ENCODE measurements at places on chromosomes 4 and X.

- no peak for DNase-seq
Measured at GRCh38 chrX:136911253-136911652, 30.7 kb upstream of the RBMX start.

DNA sequence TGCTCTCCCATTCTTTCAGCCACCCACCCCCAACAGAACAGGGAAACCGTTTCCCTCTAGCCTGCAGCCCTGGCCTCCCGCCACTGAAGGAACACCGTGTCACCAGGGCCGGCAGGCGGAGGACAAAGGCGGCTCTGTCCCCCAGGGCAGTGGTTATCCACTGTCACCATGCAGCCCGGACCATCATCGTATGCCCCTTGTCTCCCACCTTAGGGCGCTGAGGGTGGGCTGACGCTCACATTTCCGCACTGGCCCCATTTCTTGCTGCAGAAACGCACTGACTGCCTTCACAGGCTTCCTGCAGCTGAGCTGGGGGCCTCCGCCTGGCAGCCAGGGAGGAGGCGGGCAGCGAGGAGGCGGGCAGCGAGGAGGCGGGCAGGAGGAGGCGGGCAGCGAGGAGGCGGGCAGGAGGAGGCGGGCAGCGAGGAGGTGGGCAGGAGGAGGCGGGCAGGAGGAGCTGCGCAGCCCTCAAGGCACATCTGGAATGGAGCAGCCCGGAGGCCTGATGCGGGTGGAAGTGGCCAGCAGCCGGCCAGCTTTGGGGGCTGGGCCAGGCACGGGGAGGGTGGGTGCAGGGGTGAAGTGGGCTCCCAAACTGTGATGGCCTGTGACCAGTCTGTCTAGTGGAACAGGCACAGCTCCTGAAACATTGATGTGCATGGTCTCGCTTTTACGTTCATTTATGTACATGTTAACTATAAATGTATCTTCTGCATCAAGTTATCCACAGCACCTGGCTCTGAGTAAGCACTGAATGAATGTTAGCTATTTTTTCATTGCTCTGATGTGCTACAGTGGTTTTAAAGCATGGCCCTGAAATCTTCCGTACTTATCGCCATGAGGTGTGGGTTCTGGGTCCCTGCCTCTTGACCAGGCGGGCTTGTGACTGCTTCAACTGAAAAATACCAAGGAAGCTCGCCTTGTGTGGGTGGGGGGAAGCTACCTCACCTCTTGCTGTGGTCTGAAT lies 20.6 kb upstream of the KIAA0232 start:
- DNase-seq: no peak

DNA sequence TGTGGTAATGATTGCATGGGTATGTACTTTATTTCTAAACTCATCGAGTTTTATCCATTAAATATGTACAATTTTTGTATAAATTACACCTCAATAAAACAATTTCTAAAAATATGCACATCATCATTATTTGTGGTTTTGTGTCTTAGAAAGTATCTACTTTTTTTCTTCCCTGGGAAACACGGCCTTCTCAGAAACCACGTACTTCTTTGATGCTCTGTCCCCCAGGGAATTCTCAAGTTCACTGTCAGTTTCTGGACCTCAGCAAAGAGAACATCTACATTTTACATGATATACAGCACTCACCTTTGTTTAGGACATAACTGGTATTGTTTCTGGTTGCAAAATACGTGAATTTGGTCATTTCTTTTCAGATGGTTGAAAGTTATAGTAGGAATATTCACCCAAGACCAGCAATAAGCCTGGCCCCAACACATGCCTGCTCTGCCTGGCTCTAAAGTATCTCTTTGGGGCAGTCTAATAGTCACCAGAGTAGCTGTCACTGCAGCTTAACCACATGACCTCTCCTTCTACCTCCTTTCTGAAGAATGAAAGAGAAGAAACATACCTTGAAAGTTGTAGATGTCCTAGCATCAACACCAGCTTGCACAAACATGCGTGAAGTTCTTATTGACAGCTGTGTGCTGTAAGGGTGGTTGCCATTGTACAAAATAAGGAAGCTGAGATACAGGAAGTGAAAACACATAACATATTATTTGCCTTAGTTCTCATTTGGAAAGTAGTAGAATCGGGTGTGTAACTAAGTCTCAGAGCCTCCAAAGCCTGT lies 48.4 kb upstream of the SPANXN4 start:
- no peak for DNase-seq

GRCh38 chr4:125703443-125703842 lies 388.7 kb downstream of the FAT4 start:
- DNase-seq: no peak

DNA sequence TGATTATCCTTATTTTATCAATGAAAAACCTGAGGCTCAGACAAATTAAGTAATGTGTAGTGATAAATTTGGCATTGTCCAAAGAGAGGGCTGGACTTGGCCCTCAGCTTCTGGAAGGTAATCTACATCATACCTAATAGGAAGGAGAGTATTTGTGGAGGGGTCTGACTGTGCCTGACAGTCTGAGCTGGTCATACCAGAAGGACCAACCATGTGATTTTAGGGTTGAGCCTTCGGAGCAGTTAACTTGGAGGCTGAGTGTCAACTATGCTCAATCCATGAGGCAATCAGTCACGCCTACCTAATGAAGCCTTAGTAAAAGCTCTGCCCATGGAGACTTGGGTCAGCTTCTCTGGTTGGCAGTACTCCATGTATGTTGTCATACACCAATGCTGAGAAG lies 136.4 kb downstream of the CPE start:
- no peak for DNase-seq

GRCh38 chr4:179595671-179596410 lies 2153.6 kb upstream of the AGA start:
- DNase-seq: no peak

DNA sequence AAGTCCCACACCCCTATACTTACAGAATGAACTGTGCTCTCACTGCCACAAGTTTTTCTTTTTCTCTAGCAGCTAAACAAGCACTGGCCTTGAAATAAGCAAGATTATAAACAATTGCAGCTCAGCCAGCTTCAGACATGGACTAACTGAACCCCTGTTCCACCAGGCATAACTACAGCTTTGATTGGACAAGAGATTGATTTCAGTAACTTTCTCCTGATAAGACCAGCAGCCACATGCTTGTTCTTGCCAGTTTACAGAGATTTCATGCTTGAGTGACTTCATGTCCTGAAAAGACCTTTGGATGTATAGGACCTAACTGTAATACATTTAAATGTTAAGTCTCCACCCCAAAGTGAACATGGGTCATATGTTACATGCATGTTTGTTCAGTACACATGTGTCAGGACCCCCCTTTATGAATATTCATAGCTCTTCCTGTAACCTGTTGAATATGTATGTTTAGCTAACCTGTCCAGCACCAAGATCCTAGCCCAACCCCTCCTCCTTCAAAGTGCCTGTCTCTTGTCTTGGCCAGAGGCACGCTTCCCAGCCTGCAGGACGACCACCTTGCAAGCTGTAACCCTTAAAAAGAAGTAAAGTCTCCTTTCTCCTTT lies 27.9 kb downstream of the ZNF275 start:
- no peak for DNase-seq

GRCh38 chr4:183326853-183327252 lies 4.6 kb upstream of the CLDN24 start:
- DNase-seq: no peak

DNA sequence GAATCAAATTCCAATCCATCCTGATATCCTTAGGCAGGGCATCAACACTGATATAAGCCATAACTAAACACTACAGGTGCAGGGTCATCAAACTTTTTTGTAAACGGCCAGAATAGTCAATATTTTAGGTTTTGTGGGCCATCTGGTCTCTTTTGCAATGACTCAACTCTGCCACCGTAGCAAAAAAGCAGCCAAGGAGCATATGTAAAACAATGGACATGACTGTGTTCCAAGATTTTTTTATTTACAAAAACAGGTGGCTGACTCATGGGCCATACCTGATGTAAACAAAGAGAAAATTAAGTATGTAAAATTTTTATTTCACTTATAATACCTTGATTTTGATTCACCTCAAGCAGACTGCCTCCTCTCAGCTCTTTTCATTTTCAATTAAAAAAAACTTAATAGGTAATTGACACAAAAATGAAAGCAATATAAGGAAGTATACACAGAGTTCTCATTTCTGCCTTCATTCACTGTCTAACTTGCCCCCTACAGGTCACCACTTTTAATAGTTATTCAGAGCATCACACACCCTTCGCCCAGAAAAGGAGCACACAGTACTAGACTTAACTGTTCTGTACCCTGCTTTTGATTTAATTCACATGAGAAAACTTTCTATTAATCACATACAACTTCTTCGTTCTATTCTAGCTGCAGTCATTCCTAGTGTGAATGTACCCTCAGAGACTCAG lies 35.3 kb upstream of the GPM6B start:
- DNase-seq: no peak

DNA sequence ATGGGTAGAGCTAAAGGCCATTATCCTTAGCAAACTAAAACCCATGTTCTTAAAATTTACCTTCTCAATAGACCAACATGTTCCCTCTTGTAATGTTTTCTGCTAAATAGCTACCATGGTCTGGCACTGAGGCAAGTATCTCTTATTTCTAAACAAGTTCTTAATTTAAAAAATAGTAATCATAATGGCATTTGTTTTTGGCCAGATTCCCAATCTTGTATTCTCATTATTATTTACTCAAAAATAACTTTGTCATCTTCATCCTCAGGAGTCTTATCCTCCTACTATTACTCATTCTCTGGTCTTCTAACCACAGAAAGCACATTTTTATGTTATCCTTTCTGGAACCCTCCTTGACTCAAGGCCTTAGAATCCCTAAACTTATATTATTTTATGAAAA lies 931.2 kb downstream of the CCSER1 start:
- DNase-seq: peak; percentile 66

GRCh38 chr4:186820391-186820891 lies 96.8 kb upstream of the FAT1 start:
- no peak for DNase-seq

DNA sequence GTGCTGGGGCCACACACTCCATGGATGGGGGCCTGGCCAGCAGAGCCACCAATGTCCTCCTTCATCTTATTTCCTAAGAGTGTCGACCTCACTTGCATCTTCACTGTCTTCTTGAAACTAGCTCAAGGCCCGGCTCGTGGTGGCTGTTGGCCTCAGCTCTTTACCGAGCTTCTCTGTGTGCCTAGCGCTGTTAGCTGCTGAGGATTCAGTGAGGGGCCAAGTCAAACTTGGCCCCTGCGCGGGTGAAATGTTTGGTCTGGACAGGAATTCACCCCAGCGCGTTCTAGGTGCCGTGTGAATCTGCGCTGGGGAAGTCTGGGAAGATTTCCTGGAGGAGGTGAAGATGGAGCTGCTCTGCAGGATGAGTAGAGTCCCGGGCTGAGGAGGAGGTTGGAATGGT lies 8.5 kb downstream of the SORCS2 start:
- DNase-seq: no peak

DNA sequence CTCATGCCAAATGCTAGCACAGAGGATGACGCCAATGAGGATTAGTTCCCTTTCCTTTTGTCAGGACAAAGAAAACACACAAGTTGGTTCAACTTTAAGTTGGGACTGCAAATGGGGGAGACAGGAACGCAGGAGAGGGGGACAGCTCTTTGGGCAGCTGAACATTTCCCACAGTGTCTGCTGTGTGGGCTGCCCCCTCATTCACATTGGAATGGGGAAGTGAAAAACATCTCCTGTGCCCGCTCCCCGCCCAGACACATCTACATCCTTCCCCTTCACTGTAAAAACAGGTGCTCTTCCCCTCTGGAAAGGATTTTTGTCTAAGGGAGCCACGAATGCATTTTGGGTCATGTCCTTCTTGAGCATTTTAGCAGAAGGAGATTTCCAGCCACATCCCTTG lies 44.5 kb upstream of the TBC1D9 start:
- DNase-seq: no peak

GRCh38 chr4:157804986-157805385 lies 367.8 kb downstream of the GASK1B start:
- no peak for DNase-seq

- no peak for DNase-seq
Measured at GRCh38 chrX:10884246-10884645, 226.9 kb upstream of the HCCS start.

DNA sequence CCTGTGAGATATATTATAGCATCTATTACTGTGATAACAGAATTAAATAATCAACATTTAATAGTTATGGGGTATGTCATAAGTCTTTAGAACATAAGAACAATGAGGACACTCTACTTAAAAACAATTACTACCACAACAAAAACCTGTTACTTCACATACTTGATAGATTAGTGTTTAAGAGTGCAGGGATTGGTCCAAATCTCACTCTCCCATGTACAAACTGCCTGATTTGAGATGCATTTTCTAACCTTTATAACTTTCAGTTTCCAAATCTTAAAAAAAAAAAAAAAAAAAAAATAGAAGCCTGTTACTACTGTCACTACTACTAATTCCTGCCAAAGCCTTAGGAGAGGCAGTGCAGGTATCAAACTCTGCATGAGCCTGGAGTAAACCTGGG lies 5.6 kb downstream of the PCDH18 start:
- no peak for DNase-seq

DNA sequence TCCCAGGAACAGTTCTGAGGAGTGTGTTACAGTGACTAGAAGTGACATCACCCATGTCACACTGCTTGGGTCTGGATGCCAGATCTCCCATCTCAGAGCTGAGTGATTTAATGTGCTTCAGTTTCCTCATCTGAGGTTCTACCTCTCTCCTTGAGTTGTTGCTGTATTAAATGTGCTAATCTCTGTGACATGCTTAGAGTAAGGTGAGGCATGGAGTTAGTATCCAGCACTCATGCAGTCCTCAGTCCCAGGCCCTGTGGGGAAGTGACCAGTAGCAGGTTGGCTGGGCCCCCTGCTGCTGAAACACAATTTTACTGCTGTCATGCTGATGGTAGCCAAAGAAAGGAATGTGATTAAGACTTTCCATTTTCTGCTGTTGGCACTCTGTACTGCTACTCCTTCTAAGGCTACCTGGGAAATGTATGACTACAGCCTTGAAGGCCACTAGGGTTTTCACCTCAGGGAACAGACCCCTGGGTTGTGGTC lies 639.6 kb downstream of the MID1IP1 start:
- no peak for DNase-seq

- no peak for DNase-seq
Measured at GRCh38 chr4:152304220-152304619, 231.7 kb downstream of the FBXW7 start.

- no peak for DNase-seq
Measured at GRCh38 chrX:155112171-155112570, 40.9 kb downstream of the BRCC3 start.

DNA sequence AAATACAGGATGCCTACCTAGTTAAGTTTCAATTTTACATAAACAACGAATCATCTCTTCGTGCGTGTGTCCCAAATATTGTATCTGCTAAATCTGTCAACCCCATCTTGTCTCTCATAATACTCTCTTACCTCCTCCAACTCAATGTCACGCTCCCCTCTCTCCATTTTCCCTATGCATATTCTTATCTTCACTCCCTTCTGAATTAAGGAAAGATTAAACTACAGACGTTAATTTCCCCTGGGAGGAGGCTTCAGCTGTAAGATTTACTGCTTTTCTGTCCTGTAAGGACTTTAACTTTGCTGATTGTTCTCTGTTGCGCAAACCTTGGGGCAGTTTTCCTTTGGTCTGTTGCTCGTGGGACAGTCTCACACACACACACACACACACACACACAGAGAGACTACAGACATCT lies 455 bp upstream of the ABCB7 start:
- no peak for DNase-seq

GRCh38 chr4:987624-988513 lies 1.0 kb downstream of the IDUA start:
- no peak for DNase-seq

Data from keratinocyte (primary cell).